ENCODE measurements at places on chromosomes 1 and 21.

- DNase-seq = peak; percentile 28
Measured at GRCh38 chr1:63918418-63918945, 144.7 kb downstream of the ROR1 start.

- peak; percentile 84 for DNase-seq
Measured at GRCh38 chr1:25743164-25744139, 56.5 kb upstream of the SELENON start.

DNA sequence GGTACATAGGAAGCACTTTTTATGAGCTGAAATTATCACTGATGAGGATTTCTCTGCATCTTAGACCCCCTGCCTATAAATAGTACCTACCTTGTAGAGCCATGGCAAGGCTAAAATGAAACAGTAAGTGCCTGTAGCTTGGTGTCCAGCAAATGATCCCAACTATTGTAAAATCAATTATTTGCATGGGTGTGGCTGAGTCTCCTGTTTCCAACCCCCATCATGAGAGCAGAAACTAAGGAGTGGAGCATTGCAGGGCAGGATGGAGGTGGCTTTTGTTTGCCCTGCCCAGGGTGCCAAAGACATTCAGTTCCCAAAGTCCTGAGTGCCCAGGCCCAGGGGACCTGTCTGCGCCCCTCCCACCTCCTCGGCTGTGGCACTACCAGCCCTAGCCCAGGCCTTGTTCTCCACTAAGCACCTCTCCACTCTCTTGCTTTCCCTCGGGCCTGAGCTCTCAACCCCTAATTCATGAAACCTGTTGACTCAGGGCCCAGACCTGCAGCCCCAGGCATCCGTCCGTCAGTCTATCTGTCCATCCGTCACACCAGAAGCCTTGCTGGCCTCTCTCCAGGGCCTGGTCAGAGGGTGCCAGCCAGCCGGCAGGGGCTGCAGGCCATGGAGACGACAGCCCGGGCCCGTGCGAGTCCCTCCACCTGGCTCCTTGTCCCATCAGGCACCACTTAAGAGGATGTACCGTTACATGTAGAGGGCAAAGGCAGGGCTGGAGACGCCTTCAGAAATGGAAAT, 39.6 kb downstream of the PAX7 start:
- DNase-seq = no peak

DNA sequence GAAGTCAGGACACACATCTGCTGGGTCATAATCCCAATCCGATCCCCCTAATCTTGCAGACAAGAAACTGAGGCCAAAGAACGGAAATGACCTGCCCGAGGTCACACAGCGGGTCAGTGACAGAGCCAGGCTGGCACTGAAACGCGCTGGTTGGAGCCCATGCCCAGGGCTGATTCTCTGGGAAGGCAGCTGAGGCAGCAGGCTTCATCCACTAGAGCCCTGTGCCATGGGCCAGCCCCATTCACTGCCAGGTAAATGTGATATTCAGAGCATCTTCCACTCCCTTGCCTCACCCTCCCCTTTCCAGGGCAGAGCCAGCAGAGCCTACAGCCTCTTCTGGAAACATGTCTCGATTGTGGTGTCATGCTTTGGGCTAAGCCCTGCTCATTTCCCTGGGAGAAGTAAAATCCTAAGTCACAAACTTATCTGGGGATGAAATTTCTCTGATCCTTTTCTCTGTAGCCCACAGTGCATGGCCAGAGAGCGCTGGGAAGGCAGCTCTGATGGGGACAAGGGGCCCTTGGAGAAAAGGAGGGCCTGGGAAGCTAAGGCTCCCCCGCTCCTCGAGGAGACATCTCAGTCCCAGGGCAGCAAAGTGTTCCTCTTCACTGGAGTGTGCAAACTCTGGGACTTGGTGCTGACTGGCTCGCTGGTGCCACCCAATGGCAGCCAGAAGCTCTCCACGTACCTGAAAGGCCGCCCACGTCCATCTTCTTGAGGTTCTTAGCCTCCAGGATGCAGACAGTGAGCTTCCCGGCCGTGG, 110.4 kb downstream of the SYT2 start:
- peak; percentile 78 for DNase-seq

- DNase-seq = peak; percentile 59
Measured at GRCh38 chr1:231211005-231211857, 29.8 kb upstream of the GNPAT start.

DNA sequence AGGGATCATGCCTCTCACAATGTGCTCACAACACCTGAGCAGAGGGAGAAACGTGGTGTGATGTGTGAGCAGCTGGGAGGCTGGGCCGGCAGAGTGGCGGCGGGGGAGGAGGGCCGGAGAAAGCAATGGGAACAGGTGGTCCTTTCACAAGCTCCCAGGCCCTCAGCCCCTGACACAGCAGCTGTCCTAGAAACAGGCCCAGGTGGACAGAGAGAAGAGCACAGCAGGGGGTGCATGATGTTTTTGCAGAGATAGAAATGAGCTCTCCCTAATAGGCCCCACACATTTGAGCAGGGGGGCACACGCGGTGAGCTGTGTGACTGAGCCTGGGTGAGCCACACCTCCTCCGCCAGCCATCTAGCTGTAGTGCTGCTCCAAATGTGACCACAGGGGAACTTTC, 7.6 kb upstream of the RGS16 start:
- no peak for DNase-seq

DNA sequence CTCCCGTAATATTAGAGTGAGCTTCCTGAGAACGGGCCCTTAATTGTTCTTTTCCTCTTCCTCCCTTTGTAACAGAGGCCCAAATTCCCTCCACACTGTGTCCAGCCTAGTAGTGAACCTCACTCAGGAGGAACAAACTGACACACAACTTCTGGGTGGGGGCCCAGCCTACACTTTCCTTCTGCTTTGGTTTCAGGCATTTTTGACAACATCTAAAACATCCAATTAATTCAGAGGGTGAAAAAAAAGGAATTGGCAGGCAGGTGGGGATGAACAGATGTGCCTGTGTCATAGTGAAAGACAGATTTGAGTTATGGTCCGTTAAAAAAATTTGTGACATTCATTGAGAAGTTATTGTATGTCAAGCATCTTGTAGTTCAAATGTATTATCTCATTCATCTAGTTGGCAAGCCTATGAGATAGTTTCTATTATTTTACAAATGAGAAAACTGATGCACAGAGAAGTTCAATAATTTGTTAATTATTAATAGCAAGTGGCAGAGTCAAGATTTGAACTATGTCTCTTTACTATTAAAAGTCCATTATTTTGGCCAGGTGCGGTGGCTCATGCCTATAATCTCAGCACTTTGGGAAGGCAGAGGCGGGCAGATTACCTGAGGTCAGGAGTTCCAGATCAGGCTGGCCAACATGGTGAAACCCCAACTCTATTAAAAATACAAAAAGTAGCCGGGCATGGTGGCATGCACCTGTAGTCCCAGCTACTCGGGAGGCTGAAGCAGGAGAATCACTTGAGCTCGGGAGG, 41.6 kb upstream of the LRIG2 start:
- no peak for DNase-seq

- DNase-seq = no peak
Measured at GRCh38 chr1:46467183-46467504, 22.5 kb upstream of the DMBX1 start.
